ENCODE measurements at places on chromosomes 12 and 14.

DNA sequence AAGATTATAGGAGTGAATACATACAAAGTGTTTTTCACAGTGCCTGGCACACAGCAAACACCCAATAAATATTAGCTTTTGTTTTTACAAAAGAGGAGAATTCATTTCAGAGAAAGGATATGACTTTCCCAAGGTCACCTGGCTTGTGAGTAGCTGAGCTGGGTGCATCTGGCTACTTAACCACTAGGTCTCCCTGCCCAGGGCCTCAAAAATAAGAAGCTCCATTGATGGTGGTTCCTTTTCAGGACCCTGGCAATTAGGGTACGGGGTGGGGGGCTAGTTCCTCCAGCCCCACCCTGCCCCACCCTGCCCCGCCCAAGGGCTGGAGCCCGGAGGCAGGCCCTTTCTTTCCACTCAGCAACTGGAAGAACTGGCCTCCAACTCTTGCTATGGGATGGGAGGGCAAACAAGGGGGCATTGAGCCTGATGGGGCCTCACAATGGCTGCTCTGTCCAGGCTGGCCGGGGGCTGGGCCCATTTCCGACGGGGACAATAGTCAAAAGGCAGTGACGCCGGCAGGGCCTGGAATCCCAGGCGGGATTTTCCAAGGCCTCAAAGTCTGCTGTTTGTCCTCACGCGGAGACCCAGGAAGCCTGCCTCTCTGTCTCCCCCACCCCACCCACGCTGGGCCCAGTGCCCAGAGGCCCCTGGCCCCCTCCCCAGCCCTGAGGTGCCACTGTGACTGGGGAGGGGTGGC lies 8.2 kb upstream of the ATG101 start:
- no peak for DNase-seq

- DNase-seq: no peak
These were observed 30.0 kb downstream of the CEP83 start for GRCh38 chr12:94429633-94430032.

DNA sequence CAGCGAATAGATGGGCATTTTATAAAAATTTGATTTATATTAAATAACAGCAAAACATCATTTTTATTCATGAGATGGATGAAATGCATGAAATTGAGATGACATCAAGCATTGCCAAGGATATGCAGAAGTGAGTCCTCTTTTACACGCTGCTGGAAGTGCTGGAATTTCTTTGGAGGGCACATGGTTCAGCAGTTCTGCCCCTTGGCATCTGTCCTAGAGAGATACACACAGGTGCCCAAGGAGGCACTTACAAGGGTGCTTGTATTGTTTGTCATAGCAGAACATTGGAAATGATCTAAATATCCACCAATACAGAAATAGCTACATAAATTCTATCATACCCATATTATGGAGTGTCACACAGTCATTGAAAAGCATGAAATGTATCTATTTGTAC lies 441.1 kb upstream of the TMPO start:
- DNase-seq: no peak

- no peak for DNase-seq
These were observed 51.9 kb upstream of the NUDT4 start for GRCh38 chr12:93325855-93326254.

DNA sequence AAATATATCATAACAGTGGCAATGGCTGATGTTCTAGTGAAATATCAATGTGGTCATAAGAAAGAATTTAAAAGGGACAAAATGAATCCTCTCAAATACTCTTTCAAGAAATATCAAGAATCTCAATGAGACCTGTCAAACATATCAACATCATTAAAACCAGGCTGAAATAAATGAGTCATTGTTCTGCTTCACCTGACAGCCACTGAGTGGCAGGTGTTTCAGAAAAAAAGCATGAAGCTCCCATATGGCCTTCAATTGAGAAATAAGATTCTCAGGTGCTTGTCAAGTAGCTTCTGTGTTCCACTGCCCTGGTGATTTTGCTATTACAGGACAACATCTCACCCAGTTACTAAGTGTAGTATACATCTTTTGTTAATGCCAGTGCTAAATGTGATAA lies 21.5 kb downstream of the ANAPC5 start:
- DNase-seq: no peak

DNA sequence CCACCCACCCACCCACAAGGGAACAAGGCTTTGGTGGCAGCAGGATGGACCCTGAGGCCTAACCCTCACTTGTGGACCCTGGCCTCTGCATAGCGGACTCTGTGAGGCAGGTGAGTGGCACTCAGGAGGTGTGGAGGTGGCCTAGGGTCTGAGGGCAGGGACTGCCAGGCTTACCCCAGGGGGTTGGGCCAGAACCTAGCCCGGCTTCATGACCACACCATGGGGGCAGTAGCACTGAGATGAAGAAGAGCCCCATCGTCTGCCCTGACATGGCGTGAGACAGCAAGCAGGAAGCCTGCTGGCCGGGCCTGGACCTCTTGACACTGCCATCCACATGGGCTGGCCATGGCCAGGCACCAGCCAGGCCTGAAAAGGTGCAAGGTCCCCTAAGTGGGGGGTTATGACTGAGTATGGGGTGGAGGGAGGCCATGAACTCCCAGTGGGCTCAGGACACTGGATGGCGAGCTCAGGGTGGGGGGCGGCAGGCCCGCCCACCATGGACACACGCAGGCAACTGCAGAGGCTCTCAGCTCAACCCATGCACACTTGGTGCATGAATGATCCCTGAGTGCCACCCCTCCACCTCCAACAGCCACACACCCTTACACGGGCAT lies 29.3 kb downstream of the JAG2 start:
- no peak for DNase-seq

DNA sequence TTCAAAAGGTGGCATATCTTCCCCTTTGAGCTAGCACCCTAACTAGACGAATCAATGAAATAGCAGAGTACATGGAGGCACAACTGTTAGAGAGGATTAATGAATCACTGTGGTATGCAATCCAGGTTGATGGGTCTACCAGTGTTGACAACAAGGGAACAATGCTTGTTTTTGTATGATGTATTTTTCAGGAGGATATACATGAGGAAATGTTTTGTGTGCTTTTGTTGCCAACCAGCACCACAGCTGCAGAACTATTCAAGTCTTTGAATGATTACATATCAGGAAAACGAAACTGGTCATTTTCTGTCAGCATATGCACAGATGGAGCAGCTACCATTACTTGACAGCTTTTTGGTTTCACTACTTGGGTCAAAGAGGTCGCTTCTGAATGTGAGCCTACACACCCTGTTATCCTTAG lies 142.6 kb downstream of the GPHN start:
- DNase-seq: no peak

GRCh38 chr12:48296586-48297282 lies 54.0 kb downstream of the ZNF641 start:
- no peak for DNase-seq

DNA sequence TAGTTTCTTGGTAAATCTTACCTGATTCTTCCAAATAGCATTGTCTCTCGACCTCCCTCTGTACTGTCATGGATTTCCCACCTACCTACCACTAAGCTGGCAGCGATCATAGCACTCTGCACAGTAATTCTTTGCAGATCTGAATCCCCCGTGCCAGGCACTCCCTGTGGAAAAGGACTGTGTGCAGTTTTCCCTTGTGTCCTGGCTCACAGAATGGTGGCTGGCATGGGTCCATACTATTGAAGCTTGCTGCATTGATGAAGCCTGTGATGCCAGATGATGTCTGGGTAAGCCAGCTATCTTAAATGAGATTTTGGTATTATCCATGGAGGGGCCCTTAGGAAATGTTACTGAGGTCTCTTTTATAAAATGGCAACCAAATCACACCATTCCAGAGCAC lies 135.7 kb downstream of the RPAP3 start:
- DNase-seq: no peak

- no peak for DNase-seq
These were observed 545.0 kb upstream of the FBXO33 start for GRCh38 chr14:39977198-39977597.

DNA sequence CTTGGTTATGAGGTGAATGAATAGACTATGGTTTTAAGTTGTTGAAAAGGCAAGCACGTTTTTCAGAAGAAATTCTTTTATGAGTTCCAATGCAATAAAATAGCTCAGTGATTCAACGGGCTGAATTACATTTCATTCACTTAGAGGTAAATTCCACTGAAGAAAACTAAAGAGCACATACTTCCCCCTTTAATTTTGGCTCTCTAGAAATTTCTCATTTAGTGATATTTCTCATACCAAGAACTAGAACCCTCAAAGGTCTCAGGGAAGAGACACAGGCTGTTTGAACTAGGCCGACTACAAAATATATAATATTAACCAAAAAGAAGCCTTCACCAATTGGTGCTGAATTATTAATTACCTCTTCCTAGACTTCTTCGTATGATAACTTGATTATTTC lies 68.6 kb downstream of the TAOK3 start:
- no peak for DNase-seq

GRCh38 chr14:35351897-35352273 lies 52.7 kb downstream of the NFKBIA start:
- no peak for DNase-seq

- DNase-seq: no peak
These were observed 151.9 kb upstream of the ATF7IP start for GRCh38 chr12:14213542-14213941.

- DNase-seq: no peak
These were observed 304.1 kb downstream of the ITPR2 start for GRCh38 chr12:26528943-26529342.

GRCh38 chr12:129903092-129903945 lies 506 bp downstream of the TMEM132D start:
- DNase-seq: no peak

- no peak for DNase-seq
These were observed 8.5 kb upstream of the RFLNA start for GRCh38 chr12:124286414-124286813.

GRCh38 chr12:3335078-3335487 lies 155.9 kb upstream of the PRMT8 start:
- DNase-seq: no peak

GRCh38 chr14:91896419-91896818 lies 29.1 kb upstream of the TC2N start:
- no peak for DNase-seq

GRCh38 chr12:118830296-118830695 lies 151.0 kb upstream of the SRRM4 start:
- DNase-seq: no peak

DNA sequence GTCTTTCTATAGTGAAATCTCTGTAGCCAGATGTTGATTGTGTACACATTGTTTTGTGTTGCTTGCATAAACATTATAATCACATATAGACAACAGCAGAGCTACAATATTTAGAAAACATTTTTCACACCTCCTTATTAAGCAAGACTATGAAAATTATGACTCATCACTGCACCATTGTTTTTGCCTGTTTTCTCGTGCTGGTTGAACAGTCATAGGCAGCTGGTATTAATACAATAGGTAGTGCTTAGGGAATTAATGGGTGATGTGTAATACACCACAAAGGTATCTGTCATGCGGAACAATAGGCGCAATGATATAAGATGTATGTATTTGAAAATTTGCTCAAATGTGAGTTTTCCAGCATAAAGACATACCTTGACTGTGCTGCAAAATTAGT lies 449.3 kb downstream of the FOXG1 start:
- DNase-seq: no peak

DNA sequence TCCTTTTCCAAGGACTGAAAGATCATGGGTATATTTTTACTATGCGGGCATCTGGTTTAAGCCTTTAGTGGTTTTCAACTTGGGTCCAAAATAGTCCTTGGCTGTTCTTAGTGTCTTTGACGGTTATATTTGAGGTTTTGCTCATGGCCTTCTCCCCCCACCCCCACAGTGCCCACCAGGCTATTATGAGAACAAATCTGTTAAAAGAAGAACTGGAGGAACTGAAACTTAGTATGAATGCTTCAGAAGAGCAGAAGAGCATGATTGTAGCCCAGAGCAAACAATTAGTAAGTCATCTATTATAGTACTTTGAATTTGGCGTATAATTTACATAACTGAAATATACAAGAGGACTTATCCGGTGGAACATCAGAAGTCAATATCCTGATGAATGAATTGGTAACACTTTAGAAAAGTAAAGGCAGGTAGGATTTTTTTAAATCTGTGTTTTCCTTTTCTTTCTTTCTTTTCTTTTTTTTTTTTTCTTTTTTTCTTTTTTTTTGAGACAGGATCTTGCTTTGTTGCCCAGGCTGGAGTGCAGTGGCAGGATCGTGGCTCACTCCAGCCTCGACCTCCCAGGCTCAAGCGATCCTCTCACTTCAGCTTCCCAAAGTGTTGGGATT lies 71.8 kb upstream of the BCAT1 start:
- no peak for DNase-seq

DNA sequence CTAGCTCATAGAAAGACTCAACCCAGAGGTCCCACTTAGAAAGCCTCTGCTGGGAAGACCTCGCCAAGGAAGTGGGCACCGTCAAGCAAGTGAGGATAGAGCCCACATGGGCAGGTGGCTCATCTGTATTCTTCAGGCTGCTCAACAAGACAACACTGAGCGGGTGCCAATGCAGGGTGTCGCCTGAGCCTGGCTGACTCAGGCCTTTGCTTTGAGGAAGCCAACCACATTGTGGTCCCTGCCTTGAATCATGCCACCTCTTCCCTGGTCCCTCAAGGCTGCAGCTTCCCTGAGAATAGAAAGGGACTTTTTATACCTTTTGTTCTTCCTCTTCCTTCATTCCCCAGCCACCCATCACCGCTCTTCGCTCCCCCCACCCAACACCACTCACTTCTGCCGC lies 2.1 kb upstream of the RNASE13 start:
- DNase-seq: no peak

DNA sequence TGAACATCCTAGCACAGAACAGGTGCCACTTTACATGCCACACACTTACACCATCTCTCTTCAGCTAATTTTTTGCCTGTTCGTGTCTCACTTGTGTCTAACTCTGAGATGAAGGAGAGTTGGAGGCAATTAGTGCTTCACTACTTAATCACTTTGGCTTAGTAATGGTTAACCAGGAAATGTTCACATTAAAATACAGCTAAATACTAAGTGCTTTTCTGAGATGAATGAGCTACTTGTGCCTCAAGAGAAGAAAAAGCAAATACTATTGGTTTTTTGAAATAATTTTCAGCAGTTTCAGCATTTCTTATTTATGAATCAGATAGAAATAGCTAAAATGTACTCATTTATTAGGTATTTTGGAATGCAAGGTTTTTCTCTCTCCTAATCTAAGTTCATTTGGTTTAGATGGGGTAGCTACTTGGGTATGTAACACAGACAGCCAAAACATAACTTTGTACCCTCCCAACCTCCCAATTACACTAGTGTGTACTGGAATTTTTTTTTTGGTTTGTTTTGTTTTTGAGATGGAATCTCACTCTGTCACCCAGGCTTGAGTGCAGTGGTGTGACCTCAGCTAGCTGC lies 1474.1 kb upstream of the SEL1L start:
- DNase-seq: no peak

- DNase-seq: no peak
These were observed 258.3 kb upstream of the STXBP6 start for GRCh38 chr14:25308244-25308643.

DNA sequence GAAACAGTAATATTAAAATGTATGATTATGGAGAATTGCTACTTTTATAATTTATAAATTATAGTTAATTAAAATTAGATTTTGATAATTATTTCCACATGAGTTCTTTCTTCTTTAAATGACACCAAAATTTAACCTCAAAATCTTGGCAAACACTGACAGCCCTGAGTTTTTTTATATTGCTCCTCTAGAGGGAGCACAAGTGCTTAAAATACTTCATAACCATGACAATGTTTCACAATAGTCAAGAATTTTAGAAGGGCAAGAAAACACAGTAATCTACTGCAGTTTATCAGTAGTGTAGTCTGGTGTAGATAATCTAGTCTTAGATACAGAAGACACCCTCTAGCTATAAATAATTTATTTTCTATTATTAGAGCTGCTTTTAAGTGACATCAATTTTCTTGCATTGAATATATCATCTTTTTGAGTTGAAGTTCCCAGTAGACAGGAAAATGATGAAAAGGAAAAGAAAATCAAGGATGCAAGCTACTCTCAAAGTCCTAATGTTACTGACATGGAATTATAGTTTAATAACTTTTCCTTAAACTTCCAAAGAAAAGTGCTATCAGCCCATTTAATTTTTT lies 14.3 kb upstream of the PTGER2 start:
- DNase-seq: no peak

Measured in activated CD4-positive, CD25-positive, alpha-beta regulatory T cell treated with anti-CD3 and anti-CD28 coated beads, Interleukin-2, amount 50 U/mL, for 16 hours (primary cell).